ENCODE measurements at places on chromosomes 2 and 18.

GRCh38 chr2:176804392-176804791 is 408.2 kb upstream of the HNRNPA3 start:
- H3K36me3 ChIP-seq = no peaks in the 10 kb centered on the region
- H3K4me3 ChIP-seq = no peak overlapping the region
- DNase-seq = no peak
- peaks cover 10% of the 10 kb centered on the region for H3K27me3 ChIP-seq

- no peak overlapping the region for H3K4me3 ChIP-seq
- H3K27me3 ChIP-seq = peaks cover 4% of the 10 kb centered on the region
- no peaks in the 10 kb centered on the region for H3K36me3 ChIP-seq
- no peaks in the 10 kb centered on the region for H3K4me1 ChIP-seq
- H3K27ac ChIP-seq = no peak overlapping the region
Measured at GRCh38 chr2:166057370-166058164, 70.3 kb downstream of the SCN1A start.

DNA sequence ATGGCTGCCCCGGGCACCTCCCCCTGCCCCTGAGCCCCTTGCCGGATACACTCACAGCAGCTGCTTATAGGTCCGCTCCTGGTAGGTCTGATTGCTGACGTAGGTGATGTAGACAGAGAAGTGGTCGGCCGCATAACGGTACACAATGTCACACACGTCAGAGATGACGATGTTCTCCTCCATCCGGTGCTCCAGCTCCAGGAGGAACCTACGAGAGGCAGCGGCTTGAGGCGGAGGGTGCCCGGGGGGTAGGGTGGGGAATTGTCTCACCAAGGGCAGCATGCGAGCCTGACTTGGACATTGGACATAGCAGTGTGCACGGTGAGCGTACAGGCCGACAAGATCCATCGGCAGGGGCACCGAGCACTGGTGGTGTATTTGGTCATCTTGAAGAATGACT is 22.8 kb downstream of the SNORC start:
- no peak overlapping the region for H3K27ac ChIP-seq
- H3K36me3 ChIP-seq = no peaks in the 10 kb centered on the region
- H3K4me1 ChIP-seq = peaks cover 10% of the 10 kb centered on the region
- no peak overlapping the region for H3K4me3 ChIP-seq
- DNase-seq = no peak

GRCh38 chr2:8388781-8389180 is 293.1 kb upstream of the ID2 start:
- no peak overlapping the region for H3K27ac ChIP-seq
- H3K36me3 ChIP-seq = no peaks in the 10 kb centered on the region

GRCh38 chr2:115652652-115653051 is 1210.2 kb downstream of the DPP10 start:
- no peak for DNase-seq
- no peaks in the 10 kb centered on the region for H3K36me3 ChIP-seq
- no peak overlapping the region for H3K27ac ChIP-seq
- H3K4me3 ChIP-seq = no peak overlapping the region

GRCh38 chr2:28348149-28348567 is 44.5 kb upstream of the FOSL2 start:
- DNase-seq = peak; percentile 26
- peaks cover 23% of the 10 kb centered on the region for H3K4me1 ChIP-seq
- H3K27ac ChIP-seq = peak overlapping the region; percentile 28
- H3K36me3 ChIP-seq = no peaks in the 10 kb centered on the region

All from activated T-helper 2 cell treated with anti-CD3 and anti-CD28 coated beads, Interferon-gamma antibody, Interleukin-2, Interleukin-4, amounts not matched to agents 10 μg/mL and 5 μg/mL and 100 μg/mL, durations not matched to agents 14 hours and 24 hours and 36 hours (primary cell).